Metanephros (tissue), 2 donors: ENCODE measurements at places on chromosomes 3 and 15. TPM values are rescaled to one million over a fixed set of nuclear protein-coding genes. Genes with fewer than 3 reads are reported as not detected.

CASR gene
- total RNA-seq = 24.4 TPM

SPESP1 gene
- total RNA-seq = 1.6 TPM

CYP1A1 gene
- total RNA-seq = not detected

AADAC gene
- 0.12 TPM for total RNA-seq

RTP3 gene
- total RNA-seq = not detected

CISH gene
- total RNA-seq = 36.6 TPM

TWF2 gene
- 36.0 TPM for total RNA-seq

GOLGA8J gene
- 0.12 TPM for total RNA-seq

LOXL1 gene
- total RNA-seq = 35.1 TPM

TRAT1 gene
- total RNA-seq = 0.12 TPM

TRIM42 gene
- total RNA-seq = not detected

SLC22A13 gene
- total RNA-seq = 6.1 TPM

CRYGS gene
- total RNA-seq = 2.9 TPM

CLDN18 gene
- total RNA-seq = 0.29 TPM

SPG21 gene
- total RNA-seq = 79.1 TPM

FXR1 gene
- total RNA-seq = 231 TPM

FETUB gene
- total RNA-seq = not detected

TSC22D2 gene
- 45.0 TPM for total RNA-seq

ANKRD63 gene
- total RNA-seq = 0.58 TPM

CD96 gene
- total RNA-seq = 2.6 TPM

ALDH1L1 gene
- total RNA-seq = 32.5 TPM

SUMF1 gene
- 55.8 TPM for total RNA-seq

C3orf70 gene
- 8.8 TPM for total RNA-seq

KNL1 gene
- 13.7 TPM for total RNA-seq

FBLN2 gene
- 34.4 TPM for total RNA-seq

CTXN2 gene
- not detected for total RNA-seq

PARP3 gene
- 20.0 TPM for total RNA-seq
